Stimulated activated CD8-positive, alpha-beta memory T cell treated with anti-CD3 and anti-CD28 coated beads, Interleukin-4, amount 100 ng/mL, for 1 hour (primary cell): ENCODE measurements at places on chromosomes 3 and 15.

GRCh38 chr3:72301779-72302178, 516.8 kb upstream of the PROK2 start:
- DNase-seq: no peak

- no peak for DNase-seq
Measured at GRCh38 chr3:79887213-79887612, 119.4 kb upstream of the ROBO1 start.

- no peak for DNase-seq
Measured at GRCh38 chr15:25091421-25092158, 136.8 kb downstream of the SNRPN start.

- no peak for DNase-seq
Measured at GRCh38 chr15:63603516-63603915, 6.3 kb downstream of the FBXL22 start.
